Stimulated activated CD8-positive, alpha-beta memory T cell treated with anti-CD3 and anti-CD28 coated beads, Interleukin-4, amount 100 ng/mL, for 1 hour (primary cell): ENCODE measurements at places on chromosomes 4 and X.

- no peak for DNase-seq
Measured at GRCh38 chr4:40986375-40986774, 228.0 kb downstream of the APBB2 start.

DNA sequence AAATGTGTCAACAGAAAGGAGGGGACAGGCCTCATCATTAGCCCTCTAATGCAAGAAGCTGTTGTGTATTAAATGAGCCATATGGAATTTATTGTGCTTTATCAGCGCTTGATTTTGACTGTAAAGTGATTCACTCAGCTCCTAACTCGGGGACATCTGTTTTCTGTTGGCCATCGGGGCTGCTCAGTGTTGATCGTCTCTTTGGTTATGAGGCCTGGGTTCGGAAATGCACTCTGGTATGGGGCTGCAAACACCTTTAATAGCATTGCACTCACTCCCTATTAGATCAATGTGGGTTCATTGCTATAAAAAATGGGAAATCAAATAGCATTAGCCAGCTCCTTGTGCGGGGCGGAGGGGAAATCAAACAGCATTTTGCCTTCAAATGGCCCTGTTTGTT is 6.4 kb downstream of the ARX start:
- no peak for DNase-seq

DNA sequence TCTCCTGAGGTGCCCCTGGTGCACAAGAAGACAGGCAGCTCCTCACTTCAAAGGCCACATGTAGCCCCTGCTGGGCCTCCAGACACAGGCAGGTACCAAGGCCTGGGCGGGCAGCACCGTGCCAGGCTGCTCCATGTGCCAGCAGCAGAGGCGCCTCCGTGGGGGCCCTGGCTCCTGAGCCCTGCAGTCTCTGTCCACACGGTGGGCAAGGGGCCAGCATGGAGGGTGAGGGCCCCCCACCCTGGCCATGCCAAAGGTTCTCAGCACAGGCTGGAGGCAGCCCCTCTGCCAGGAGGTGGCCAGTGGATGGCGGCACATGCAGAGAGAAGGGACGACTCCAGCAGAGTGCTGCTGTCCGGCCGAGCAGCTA is 72.6 kb downstream of the FAM53A start:
- DNase-seq, result no peak

GRCh38 chrX:82292803-82293202 is 1090.9 kb downstream of the SH3BGRL start:
- no peak for DNase-seq

DNA sequence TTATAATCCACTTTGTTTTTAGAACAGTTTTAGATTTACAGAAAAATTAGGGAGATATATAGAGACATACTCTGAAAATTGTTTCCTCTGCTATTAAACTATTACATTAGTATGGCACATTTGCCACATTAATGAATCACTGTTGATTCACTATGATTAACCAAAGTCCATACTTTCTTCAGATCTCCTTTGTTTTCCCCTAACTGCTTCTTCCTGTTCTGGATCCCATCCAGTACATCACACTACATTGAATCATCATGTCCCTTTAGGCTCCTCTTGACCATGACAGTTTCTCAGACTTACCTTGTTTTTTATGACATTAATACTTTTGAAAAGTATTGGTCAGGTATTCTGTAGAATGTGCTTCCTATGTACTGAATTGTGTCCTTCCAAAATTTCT is 109.2 kb upstream of the EDNRA start:
- no peak for DNase-seq
